ENCODE measurements at places on chromosomes 12 and 14.

DNA sequence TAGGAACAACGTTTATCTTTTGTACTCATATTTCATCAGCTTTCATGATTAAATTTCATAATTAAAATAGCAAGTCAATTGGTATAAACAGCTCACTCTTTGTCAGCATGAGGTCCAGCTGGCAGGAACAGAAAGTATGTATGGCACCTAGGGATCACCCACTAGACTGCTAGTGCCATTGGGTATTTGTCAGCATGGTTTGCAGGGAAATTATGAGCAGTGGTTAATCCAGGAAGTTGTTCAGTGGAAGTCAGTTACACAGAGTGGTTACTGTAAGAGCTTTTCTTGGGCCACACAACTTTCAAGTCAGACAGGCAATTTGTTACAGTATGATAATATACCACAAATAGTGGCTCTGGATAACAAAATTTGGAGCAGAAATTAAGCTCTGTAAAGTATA is 340.3 kb upstream of the RGS6 start:
- DNase-seq: no peak

DNA sequence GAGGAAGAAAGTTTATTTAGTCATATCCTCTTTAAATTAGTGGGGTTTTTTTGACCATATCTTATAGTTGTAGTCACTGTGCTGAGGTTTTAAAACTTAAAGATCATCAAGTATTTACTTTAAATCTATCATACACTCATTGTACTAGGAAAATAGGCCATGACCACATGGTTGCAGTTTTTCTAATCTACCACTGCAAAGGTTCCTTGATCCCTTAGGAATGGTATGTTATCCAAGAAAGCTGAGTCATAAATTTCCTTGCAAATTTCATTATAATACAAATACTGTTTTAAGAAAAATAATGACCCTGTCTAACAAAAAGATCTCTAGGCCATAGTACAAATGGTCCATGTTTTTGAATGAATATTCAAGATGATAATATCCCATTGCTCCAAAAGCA is 74.7 kb downstream of the DBX2 start:
- DNase-seq: no peak

DNA sequence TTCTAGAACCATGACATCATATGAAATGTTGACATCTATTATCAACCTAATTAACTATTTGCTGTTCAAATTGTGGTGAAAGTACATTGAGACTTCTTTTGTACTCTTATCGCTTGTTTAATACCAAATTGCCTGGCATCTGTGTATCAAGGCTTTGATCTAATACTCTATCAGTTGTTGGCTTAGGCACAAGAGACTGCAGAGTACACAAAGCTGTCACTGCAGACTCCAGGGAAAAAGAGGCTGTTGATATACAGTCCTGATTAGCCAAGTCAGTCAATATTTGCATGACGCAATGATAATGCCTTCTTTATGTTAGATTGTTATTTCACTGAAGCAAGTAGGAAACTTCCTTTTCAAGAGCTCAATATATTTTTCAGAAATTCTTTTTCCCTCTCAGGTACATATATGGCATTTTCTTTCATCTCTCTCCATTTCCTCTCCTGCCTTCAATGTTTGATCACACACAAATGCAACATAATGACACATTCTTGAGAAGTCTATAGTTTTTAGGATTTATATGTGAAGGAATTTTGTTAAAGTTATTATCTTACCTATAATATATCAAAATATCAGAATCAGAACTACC is 32.3 kb upstream of the PTCSC3 start:
- no peak for DNase-seq

DNA sequence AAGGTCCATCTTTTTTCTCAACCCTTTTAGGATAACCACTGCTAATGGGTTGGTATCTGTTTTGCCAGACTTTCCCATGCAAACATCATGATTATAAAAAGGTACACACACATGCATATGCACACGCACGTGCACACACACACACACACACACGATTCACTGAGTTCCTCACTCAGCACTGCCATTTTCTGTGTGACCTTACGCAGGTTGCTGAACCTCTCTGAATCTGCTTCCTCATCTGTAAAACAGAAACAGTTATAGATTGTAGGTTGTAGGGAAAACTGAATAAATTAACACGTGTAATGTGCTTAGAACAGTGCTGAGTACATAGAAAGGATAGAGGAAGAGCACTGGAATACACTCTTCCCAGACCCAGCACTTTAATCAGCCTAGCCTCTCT is 182.3 kb downstream of the RBM19 start:
- no peak for DNase-seq

- no peak for DNase-seq
These were observed 344.0 kb upstream of the PRICKLE1 start for GRCh38 chr12:42933461-42934081.

DNA sequence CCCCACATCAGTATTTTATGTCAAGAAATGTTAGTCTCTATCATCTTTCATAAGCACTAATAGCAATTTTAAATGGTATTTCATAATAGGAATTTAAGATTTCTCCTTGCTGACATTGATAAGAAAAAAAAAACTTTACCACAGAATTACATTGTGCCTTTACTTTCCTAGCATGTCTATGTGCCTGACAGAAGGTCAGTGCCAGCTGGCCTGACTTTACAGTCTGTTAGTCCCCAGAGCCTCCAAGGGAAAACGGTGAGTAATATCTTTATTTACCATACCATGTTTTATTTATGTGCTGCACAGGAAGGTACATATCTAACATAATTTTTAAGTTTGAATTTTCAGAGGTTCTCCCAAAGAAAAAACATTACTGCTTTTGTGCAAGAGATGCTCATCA is 152.0 kb upstream of the AEBP2 start:
- no peak for DNase-seq

- peak; percentile 27 for DNase-seq
These were observed 694 bp downstream of the AKAP5 start for GRCh38 chr14:64465831-64466554.

DNA sequence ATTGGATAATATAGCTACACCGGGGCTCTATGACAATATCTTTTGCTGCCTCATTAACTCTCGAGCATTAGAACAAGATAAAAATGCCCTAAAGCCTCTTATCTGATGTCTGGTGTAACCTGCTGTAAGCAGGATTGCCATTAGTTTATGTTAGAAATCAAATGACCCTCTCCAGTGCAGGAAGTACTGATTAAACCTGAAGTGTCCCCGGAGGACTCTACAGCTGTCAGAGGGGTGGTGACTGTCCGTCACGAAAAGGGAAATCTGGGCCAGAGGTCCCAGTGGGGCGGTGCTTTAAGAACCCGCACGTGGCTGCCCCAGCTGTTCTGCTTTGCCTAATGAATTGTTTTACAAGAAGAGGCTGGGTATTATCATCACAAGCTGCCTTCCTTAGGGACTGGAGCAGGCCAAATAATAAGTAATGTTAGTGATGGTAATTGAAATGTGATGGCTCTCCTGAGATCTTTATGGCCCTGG is 55.7 kb downstream of the LIN52 start:
- DNase-seq: peak; percentile 20

- DNase-seq: no peak
These were observed 35.5 kb downstream of the CCDC92 start for GRCh38 chr12:123936956-123937706.

- no peak for DNase-seq
These were observed 19.5 kb upstream of the HAL start for GRCh38 chr12:96015672-96016071.

DNA sequence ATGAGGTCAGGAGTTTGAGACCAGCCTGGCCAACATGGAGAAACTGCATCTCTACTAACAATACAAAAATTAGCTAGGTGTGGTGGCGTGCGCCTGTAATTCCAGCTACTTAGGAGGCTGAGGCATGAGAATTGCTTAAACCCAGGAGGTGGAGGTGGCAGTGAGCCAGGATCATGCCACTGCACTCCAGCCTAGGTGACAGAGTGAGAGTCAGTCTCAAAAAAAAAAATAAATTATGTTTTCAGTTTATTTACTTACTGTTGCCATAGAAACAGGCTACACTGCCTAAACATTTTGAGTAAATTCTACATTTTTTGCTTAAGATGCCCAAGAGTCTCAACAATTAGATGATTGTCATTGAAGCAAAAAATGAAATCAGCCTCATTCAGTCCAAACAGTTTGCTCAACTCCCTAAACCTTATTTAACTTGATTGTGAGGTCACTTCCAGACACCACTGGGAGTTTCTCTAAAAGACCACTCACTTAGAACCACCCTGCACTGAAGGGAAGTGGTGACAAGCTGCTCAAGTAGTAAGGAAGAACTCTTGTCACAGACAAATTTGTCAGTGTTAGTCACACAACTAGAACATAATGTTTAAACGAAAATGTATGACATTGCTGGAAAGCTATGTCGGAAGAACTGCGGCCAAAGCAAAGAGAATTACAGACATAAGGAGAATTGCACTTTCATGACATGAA is 9.8 kb upstream of the GNPNAT1 start:
- DNase-seq: no peak

DNA sequence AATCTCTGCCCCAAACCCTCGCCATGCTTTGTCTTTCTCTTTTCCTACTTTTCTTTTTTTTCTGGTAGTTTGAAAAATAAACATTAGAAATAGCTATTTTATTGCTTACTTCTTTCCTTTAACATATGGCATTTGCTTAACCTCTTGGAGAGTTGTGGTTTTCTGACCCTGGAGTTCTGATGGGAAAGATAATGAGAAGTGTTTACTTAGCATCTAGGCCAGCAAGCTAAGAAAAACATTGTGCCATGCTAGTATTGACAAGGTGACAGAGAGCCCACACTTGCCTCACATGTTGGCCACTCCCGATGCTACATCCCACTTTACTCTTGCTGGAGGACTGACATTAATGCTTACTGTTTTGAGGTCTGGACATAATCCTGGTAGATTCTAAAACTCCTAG is 886.2 kb downstream of the DIO2 start:
- DNase-seq: no peak

GRCh38 chr12:27133022-27133590 is 50.7 kb upstream of the C12orf71 start:
- DNase-seq: no peak

DNA sequence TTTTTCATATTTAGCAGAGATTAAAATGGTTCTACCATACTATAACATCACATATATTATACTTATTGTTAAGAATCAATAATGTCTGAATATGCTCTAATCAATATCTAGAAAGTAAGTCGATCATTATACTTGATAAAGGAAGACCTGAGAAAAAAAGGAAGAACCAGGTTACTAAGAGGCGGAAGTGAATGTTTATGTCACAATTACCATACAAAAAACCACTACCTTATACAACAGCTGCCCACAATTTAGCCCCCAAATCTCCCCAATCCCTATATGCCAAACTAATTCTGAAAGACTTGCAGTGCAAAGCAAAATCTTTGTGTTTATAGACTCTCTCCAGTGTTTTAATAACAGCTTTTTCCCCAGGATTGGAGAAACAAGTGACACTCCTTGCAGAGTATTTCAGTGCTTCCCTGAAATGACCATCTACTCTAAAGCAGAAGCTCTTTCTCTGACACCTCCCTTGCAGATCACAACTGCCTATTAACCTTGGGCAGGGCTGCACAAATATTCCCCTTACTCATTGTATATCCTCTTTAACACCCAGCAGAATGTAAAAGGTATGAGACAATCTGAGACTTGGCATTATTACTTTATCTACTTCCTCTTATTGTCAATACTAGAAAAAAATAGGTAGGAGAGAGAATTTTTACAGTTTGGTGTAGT is 12.7 kb upstream of the SLC2A3 start:
- no peak for DNase-seq

- no peak for DNase-seq
These were observed 248.0 kb downstream of the NPAS3 start for GRCh38 chr14:33186656-33187055.

GRCh38 chr12:112130441-112130998 is 5.2 kb downstream of the TRAFD1 start:
- no peak for DNase-seq

- no peak for DNase-seq
These were observed 11.6 kb upstream of the PTPRB start for GRCh38 chr12:70648831-70649230.

GRCh38 chr14:85115921-85116320 is 414.0 kb upstream of the FLRT2 start:
- DNase-seq: no peak

GRCh38 chr14:102602421-102603292 is 10.2 kb downstream of the RCOR1 start:
- DNase-seq: no peak

- no peak for DNase-seq
These were observed 37.0 kb downstream of the KDM2B start for GRCh38 chr12:121543786-121544185.

DNA sequence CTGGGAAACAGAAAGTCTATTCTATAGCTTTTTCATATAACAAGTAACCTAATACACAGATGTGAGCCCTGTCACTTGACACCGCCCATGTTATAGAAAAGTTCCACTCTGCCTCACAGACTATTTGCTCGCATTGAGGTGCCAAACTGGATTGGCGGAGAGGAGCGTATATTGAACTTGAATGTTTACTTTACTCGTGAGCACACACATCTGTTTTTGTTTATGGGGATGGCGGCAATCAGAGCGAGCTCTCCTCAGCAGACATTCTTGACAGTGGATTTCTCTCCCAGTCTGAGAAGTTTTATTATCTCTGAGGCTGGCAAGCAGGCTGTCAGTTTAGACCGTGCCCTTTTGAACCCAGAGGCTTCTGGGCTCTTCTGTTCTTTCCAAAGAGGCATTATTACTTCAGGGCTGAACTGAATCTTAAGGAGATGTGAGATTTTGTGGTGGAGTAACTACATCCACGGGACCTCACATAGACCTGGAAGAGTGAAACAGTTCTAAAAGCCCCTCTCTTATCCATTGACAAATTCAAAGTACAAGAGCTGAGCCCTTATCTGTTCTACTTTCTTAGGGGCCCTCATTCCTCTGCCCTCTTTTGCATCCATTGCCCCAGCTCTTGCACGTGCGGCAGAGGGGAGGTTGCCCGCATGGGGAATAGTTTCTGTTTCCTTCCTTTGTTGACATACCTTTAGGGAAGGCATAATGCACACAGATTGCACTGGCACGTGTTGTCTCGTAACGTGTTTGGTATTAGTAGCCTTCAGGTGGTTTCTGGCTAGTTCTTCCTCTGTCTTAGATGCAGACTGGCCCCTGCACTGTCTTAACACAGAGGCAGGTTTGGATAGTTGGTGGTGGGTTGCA is 68.2 kb downstream of the DRAM1 start:
- no peak for DNase-seq

DNA sequence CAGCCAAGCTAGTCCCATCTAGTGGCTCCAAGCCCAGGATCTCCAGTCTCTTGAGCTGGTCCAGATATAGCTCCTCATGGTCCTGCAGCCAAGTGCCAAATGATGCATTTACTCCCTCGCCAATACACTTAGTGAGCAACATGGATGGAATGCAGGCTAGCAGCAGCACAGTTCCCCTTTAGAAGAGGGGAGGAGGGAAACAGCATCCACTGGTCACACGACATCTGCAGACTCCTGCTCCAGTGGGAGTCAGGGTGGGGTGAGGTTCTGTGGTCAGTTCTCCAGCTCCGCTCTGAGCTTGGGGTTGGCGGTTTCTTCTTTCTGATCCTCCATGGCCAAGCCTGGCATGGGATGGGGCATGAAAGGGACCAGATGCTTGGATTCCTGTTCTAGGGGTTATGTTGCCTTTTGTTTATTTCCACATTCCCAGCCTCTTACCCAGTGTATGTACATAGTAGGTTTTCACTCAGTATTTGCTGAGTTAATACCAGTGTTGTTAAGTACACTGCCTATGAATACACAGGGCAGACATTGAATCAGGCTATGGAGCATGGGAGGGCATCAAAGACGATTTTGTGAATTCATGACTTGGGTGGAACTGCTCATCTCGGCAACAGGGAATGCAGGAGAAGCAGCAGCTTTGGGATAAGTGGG is 57.3 kb downstream of the GALNT16 start:
- peak; percentile 35 for DNase-seq

All from adrenal gland (tissue), 19 donors.